ENCODE measurements at places on chromosomes 6 and 20.

- DNase-seq: no peak
Observed at GRCh38 chr20:32855387-32855786, 3.3 kb upstream of the EFCAB8 start.

DNA sequence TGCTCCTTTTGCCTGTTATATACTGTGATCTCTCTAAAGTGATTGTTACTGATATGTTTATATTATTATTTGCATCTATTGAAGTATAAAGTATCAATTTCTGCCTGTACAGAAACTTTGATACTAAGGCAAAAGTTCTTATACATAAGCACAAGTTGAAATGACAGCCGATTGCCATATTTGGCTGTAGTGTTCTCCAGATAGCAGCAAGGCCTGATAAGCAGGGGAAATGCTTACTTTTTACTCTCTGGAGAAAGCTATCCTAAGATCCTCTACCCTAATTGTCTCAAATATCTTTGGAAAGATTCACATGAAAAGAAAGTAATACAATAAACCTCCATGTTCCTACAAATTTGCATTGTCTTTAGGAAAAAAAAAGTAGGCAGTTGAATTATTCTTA lies 31.4 kb downstream of the SENP6 start:
- no peak for DNase-seq

DNA sequence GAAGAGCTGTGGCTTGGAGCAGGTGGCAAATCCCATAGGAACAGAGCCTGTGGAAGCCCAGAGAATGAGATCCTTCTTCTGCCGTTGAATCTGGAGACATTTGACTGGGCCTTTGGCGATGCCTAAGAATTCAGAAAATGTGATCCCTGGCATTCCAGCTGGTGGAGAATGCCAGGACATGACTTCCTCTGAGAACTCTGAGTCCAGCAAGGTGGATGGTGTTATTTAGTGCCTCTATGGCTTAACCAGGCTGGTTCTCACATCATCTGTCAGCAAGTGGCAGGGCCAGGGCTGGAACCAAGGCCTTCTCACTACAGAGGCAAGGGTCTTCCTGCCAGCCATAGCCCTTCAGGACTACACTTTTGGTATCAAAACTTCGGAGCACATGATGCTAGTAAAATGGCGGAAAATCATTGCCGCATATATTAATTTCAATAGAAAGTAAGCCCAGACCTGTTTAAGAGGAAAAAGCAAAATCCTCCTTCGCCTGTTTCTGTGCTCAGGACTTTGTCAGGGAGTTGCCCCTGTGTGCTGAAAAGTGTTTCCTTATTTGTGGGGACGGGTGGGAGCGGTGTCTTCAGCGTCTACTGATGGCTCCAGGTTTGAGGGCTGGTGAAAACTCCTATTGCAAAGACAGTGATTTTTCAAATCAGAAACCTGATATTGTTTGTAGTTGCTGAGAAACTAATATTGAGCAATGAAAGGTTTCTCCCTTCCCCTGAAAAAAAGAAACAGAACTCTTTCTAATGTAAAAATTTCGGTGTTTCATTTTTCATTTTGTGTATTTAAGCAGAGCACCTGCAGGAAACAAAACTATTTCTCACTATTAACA lies 23.9 kb downstream of the DUSP22 start:
- no peak for DNase-seq

GRCh38 chr6:169858935-169859351 lies 107.5 kb downstream of the ERMARD start:
- no peak for DNase-seq

Data from activated CD8-positive, alpha-beta memory T cell treated with anti-CD3 and anti-CD28 coated beads for 48 hours (primary cell).